Activated B cell treated with CpG ODN at 0.5 μM for 24 hours (primary cell): ENCODE measurements at places on chromosomes 3 and 15.

- DNase-seq, result no peak
Observed at GRCh38 chr3:41317718-41318117, 118.4 kb downstream of the CTNNB1 start.

DNA sequence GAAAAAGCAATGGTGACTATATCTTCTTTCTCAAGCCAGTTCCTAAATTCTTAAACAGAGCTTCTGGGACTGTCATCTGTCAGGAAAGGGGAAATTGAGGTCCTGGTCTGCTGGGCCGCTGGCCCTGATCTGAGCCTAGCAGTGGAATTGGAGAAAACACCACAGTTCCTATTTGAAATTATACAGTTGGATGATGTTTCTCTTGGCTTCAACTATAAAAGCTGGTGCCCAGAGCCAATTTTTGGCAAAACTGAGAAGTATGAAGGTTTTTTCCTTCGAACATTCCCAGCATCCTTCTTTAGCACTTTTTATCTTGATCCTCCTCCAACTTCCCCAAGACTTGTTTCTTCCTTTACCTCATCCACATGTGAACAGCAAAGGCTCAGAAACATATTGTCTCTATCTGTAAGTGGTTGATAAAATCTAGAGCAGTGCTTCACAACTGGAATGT, 83.9 kb downstream of the CD47 start:
- DNase-seq, result no peak

- DNase-seq, result no peak
Observed at GRCh38 chr3:126959921-126960603, 22.9 kb upstream of the PLXNA1 start.

- no peak for DNase-seq
Observed at GRCh38 chr3:141710888-141711616, 27.0 kb upstream of the RNF7 start.

DNA sequence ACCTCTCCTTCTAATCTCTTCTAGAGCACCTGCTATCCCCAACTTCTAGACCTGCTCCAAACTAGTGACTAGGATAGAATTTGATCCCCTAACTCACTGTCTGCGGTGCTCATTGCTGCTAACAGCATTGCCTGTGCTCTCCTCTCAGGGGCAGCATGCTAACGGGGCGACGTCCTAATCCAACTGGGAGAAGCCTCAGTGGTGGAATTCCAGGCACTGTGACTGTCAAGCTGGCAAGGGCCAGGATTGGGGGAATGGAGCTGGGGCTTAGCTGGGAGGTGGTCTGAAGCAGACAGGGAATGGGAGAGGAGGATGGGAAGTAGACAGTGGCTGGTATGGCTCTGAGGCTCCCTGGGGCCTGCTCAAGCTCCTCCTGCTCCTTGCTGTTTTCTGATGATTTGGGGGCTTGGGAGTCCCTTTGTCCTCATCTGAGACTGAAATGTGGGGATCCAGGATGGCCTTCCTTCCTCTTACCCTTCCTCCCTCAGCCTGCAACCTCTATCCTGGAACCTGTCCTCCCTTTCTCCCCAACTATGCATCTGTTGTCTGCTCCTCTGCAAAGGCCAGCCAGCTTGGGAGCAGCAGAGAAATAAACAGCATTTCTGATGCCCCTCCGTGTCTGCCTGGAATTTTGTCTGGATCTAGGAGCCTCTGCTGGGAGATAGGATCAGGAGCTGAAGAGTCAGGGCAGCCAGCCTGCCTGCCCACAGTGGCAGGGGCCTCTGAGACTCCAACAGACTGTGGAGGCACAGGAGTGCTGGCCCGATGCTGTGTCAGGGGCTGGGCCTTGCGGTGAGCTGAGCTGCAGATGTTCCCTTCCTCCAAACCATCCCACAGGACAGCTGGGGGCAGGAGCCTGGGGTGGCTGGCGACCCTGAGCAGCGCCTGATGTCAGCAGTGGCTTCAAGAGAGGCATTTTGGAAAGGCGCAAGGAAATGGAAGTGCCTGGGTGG, 3.0 kb downstream of the ISLR start:
- DNase-seq, result no peak

DNA sequence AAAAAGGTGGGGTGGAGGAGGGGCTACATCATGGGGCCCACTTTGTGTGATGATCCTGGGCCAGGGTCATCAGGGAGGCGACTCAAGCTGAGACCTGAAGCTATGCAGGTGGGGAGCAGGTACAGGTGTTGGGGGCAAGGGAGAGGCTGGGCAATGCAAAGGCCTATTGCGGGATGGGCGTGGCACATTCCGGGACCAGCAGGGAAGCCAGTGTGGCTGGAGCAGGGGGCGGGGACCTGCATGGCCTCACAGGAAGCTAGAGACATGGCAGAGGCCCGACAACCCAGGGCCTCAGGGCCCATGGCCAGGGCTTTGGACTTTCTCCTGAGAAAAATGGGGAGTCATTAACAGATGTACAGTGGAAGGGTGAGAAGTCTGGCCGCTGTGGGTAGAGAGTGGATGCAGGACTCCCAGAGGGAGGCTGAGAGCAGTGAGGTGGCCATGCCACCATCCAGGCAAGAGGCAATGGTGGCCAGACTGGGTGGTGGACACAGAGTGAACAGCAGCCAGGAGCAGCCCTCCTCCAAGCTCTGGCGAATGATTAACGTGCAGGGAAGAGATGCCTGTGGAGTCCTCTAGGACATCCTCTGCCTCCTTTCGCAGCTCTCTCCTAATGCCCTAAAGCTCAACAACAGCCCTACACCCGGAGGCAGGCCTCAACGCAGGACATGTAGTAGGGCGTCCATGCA, 122.6 kb upstream of the ATP2B2 start:
- no peak for DNase-seq

GRCh38 chr3:149356630-149357029, 20.8 kb downstream of the TM4SF1 start:
- no peak for DNase-seq

DNA sequence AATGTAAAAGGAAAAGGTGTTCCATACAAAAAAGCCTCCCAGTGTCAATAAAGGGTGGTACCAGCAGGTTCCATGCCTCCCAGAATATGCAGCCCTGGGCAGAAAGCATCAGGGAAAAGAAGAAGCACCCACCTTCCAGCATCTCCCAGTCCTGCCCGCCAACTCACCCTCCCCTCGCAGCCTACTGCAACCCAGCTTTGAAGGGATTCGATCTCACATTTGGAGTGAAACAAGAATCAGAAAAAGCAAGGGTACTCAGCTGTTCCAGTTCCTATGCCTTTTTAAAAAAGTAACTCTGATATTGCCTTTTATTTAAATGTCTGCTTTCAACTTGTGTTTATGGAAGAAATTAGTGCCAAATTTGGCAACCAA, 166.9 kb downstream of the ADAMTS17 start:
- DNase-seq, result no peak

DNA sequence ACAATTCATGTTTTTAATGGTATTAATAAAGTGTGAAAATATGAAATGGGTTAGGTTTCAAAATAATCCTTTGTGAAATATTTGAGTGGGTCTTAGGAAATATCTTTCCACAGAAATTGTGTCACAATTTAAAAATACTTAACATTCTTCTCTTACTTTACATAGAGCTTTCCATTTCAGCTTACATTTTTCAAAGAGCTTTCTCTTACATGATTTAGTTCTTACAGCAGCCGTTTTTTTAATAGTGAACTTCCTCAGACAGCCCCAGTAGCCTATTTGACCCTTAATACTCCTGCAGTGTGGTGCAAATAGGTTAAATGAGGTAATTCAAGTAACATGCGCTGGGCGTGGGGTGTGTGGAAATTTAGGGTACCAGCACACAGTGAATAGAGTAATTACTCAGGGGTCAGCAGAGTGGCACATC, 21.8 kb downstream of the P2RY12 start:
- no peak for DNase-seq

GRCh38 chr3:63413523-63413922, 135.4 kb downstream of the SYNPR start:
- DNase-seq, result no peak
